Activated T-cell treated with anti-CD3 and anti-CD28 coated beads for 4 hours (primary cell): ENCODE measurements at places on chromosomes 7 and 10.
A peak's percentile ranks its signal among the peaks of the same experiment; 100 is the strongest.

- no peak for DNase-seq
Observed at GRCh38 chr7:68424658-68425297, 1173.5 kb upstream of the AUTS2 start.

DNA sequence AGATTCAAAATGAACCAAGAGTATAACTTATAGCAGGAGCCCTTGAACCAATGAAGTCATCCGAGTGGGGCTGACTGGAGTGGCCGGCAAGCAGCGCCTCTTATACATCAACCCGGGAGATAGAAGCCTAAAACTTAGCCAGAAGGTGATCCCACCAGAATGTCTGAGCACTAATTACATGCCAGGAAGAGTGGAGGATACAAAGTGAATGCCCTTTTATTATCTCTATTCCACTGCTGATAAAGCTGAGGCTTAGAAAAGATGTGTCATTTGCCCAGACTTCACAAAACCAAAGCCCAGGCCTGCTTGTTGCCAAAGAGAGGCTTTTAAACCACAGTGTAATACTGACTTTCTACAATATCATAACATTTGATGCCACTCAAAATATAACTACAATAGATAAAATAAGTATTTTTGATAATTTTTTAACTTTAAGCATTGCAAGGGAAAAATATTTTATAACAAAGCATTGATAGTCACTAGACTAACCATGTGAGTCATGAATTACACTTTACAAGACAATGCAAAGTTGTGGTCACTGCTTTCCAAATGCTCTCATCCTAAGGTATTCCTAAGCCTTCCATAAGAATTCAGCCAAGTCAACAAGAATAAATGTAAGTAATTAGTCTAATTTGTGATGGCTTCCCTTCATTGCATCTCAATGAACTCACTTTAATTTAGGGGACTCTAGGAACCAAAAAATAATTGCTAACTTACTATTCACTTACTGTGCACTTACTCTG is 58.6 kb upstream of the ARID5B start:
- no peak for DNase-seq

DNA sequence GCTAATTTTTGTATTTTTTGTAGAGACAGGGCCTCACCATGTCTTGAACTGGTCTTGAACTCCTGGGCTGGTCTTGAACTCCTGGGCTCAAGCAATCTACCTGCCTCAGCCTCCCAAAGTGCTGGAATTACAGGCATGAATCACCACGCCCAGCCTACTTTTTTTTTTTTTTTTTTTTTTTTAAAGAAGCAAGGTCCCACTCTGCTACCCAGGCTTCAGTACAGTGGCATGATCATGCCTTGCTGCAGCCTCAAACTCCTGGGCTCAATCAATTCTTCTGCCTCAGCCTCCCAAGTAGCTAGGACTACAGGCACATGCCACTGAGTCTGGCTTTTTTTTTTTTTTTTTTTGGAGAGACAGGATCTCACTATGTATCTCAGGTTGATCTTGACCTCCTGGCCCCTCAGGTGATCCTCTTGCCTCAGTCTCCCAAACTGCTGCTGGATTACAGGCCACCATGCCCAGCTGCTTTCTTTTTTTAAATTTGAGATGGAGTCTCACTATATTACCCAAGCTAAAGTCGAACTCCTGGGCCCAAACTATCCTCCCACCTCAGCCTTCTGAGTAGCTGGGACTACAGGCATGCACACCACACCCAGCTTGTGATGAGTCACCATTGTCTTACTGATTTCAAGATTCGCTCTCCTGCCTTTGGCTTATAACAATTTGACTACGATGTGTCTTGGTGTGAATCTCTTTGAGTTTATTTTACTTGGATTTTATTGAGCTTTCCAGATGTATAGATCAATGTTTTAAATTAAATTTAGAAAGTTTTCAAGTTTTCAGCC is 9.0 kb downstream of the RPEL1 start:
- DNase-seq: no peak

DNA sequence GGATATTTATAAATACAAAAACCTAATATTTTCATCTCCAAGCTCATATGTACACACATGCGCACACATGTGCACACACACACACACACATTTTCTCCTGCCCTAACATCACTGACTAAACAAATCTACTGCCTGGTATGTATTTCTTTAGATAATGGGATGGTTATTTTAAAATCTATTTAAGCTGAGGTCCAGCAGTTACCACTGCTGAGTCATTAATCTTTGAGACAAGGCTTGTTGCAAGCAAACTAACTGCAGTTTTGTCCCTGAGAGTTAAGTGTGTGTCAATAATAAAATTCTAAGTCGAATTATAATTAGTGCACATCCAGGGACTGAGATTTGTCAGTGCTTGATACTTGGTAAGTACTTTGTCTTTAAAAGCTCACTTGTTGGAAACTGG is 135.1 kb downstream of the VPS50 start:
- no peak for DNase-seq

GRCh38 chr7:100170101-100170897 is 1.9 kb upstream of the GAL3ST4 start:
- DNase-seq: no peak

GRCh38 chr7:78571292-78571691 is 772.7 kb downstream of the PHTF2 start:
- DNase-seq: no peak

- DNase-seq: no peak
Observed at GRCh38 chr10:87661861-87662785, 2.4 kb downstream of the PAPSS2 start.

DNA sequence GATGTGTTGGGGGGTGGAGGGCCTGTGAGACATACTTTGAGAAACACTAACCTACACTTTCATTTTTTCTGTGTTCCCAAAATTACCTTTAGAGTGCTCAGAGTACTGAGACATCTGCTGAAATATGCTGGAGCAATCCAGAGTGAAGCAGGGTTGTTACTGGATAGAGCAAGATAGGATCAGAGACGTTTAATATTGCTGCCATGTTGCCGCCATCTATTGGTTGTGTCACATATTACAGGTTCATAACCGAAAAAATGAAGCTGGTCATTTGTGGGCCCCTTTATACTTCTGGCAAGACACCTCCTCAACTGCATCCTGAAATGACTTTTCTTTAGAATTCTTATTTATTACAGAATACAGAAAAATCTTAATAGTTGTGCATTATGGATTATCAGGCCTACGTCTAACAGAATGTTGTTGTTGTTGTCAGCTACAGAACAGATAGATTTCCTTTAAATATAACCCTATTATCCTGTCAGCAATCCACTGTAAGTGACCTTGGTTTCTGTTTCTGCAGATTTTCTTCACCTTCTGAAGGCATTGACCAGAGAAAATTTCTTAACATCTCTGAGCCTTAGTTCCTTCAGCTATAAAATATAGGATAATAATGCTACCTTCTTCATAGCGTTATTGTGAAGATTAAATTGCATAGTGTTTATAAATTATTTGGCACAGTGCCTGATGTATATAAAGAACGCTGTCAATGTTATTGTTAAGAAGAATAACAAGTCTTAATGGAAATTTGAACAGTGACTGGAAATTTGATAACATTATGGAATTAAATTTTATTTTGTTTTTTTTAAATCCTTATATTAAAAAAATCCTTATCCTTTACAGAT is 16.2 kb upstream of the DLD start:
- DNase-seq: peak; percentile 13

DNA sequence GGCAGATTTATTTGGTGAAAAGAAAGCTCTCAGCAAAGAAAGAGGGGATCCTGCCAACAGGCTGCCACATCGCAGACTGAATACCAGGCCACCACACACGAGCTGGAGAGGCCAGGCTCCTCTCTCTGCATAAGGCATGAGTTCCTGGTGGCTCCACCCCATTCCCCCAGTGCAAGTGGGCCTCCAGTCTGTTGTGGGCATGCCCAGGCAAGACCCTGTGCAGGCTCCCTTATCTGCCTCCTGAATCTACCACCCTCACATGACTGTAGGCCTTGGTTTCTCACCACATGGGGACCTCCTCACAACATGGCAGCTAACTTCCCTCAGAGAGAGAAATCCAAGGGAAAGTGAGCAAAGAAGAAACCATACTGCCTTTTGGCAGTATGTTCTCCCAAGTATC is 26.7 kb upstream of the CUL1 start:
- DNase-seq: no peak

DNA sequence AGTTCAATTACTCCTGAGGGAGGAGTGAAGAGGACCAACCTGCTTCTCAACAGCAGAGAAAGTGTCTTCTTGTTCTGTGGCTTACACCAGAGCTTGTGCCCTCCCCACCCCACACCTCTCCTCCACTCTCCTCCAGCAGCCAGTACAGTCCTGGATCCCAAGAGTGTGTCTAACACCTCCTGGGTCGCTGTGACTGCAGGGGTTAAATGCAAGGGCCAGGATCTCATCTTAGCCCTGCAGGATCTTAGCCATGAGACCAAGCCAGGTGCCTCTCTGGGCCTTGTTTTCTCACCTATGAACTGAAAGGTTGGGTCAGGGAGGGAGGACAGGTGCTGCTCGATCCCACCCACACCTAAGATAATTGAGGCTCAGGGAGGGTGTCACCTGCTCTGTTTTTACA is 34.5 kb upstream of the MSRB2 start:
- DNase-seq: no peak

GRCh38 chr7:32140210-32140939 is 70.2 kb upstream of the PDE1C start:
- no peak for DNase-seq

DNA sequence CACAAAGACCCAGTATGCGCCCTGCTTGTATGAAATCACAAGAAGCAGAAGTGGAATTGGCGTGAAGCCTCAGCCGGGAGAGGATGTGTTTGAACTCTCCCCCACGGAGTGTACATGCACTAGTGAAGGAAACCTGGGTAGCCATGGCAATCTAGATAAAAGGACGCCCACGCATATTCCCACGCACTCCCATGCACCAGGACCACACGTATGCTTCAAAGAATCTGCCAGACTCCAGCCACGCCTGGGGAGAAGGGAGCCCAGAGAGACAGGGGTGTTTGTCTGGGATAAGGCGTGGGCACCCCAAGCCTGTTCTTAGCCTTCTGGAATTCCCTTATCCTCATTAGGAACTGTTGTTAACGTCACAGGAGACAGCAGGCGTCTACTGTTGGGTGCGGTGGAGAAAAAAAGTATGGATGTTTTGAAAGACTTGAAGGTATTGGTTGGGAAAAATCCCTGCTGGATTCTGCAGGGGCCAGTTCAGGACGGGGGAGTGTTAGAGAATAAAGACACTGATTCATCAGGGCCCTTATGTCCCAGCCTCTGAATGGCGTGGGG is 28.9 kb upstream of the ECHDC3 start:
- no peak for DNase-seq

DNA sequence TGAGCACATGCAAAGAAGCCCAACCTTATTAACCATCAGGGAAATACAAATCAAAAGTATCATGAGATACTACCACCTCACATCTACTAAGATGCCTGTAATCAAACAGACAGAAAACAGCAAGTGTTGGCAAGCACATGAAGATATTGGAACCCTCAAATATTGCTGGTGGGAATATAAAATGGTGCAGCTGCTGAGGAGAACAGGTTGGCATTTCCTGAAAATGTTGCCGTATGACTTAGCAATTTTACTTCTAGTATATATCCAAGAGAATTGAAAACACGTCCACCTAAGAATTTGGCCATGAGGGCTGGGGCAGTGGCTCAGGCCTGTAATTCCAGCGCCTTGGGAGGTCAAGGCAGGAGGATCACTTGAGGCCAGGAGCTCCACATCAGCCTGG is 39.4 kb upstream of the TNRC18 start:
- no peak for DNase-seq

- DNase-seq: no peak
Observed at GRCh38 chr10:13684252-13684791, 97.6 kb downstream of the PRPF18 start.

GRCh38 chr7:1422512-1423263 is 36.6 kb downstream of the MICALL2 start:
- DNase-seq: no peak

- no peak for DNase-seq
Observed at GRCh38 chr10:121469797-121470606, 128.2 kb downstream of the FGFR2 start.

- no peak for DNase-seq
Observed at GRCh38 chr10:60430836-60431597, 41.3 kb upstream of the ANK3 start.

GRCh38 chr7:76426246-76426645 is 1.5 kb downstream of the ZP3 start:
- DNase-seq: no peak

DNA sequence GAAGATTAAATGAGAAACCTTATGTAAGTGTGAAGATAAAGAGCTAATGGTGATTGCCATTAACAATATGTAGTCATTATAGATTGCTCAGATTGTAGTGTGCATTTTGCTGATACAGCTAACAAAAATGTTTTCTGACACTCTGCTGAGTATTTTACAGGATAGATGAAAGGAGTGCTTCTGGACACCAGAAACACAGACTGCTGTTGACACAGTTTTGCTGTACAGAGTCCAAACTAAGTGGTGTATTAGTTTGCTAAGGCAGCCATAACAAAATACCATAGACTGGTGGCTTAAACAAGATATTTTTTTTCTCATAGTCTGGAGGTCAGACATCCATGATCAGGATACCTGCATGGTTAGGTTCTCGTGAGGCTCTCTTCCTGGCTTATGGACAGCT is 2.2 kb downstream of the SMC3 start:
- DNase-seq: no peak

DNA sequence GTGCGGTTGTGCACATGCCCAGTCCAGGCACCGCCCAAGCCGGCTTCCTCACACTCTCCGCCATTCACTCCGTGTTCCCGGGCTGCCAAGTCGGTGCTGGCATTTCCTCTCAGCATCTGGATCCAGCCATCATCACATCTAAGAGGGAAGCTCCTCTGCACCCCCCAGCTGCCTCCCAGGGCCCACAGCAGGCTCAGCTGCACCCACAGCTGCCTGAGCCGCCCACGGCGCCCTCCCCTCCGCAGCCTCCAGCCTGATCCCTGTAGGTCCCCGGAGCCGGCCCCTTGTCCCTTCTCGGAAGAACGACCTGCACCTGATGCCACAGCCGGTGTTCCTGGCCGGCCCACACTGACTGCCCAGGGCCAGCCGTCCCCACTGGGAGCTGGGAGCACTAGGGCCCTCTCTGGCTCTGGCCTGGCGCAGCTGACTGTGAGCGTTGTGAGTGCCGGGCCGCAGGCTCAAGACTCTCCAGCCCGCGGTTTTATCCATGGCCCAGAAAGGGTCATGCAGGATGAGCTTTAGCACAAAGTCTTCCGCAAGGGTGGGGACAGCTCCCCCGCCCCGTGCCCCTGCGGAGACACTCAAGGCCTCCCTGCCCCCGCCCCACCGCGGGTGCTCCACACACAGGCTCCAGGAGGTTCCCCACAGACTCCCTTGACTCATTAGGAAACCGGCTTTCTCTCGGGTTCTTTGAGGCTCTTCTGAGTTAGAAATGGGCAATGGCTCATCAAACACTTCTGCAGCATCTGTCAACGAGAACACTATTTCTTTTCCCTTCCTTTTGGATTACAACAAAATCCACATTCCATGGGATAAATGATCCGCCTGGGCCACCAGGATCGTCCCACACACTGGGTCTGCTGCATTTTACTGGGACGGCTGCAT is 31.2 kb downstream of the CFAP46 start:
- no peak for DNase-seq

- no peak for DNase-seq
Observed at GRCh38 chr7:117995850-117996650, 122.8 kb upstream of the CTTNBP2 start.
